ENCODE measurements at places on chromosomes 2 and 18.

DNA sequence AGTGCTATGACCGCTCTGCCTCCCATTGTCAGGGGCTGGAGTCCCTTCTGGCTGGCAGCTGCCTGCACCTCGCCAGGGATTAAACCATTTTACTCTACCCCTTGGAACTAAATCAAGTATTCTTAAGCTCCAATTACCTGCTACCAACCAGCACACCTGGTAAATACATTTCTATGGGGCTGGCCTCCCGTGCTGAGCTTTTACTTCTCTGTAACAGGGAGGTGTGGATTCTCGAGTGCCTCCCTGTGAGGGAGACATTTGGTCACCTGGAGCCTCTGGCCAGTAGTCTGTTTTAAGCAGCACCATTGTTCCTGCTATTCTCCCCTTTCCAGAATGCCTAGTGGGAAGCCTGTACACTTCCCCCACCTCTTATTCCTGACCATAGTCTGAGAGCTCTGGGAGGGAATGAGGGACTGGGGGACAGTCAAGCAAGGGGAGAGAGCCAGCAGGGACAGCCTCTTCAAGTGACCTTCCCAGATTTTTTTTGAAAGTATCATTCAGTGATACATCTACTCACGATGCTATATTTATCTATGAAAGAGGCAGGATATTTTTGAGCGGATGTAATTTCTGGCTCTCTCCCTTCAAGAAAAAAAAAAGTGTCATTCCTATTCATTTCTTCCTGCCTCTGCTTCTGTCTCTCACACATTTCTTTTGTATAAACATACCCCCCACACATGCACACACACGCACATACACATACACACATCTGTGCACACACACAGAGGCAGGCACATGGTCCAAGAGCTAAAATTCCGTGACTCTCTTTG lies 112.8 kb downstream of the CAPN13 start:
- peak; percentile 4 for DNase-seq

DNA sequence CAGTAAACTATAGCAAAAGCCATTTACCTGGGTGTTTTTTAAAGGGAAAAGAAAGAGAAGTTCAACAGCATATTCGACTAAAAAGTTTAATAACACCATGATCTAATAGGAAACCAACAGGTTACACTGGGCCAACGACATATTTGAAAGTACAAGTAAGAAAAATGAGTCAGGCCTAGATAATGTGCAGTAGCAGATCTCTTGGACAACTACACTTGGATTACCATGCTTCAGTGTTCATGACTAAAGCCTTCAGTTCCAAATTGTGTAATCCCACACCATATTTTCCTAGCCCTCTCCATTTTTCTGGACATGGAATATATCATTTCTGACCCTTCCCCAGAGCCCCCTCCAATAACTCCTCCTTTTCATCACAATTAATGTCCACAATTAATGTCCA lies 39.1 kb upstream of the FIGN start:
- DNase-seq, result no peak

- no peak for DNase-seq
These were observed 38.1 kb downstream of the RHOB start for GRCh38 chr2:20484810-20485611.

DNA sequence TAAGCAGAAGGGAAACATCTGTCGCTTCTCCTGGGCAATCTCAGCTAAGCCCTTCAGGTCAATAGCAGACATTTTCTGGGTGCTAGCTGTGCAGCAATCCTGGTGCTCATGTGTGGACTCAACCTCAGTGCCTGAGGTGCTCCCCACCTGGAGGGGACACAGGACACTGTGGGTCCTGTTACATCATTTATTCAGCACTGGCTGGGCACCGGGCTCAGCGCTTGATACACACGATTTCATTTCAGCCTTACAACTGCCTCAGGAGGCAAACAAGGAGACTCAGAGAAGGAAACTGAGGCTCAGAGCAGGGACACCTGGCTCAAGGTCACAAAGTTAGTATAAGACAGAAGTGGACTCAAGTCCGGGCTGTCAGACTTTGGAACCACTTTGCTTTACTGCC lies 46.7 kb downstream of the MARCO start:
- no peak for DNase-seq

- no peak for DNase-seq
These were observed 118.6 kb upstream of the ATP8B1 start for GRCh38 chr18:57921708-57922107.

Measured in activated CD8-positive, alpha-beta T cell treated with anti-CD3 and anti-CD28 coated beads, Interleukin-2, amount 10 ng/mL, durations not matched to agents 7 days and 5 days (primary cell).